Muscle of arm (tissue), 14 donors: ENCODE measurements at places on chromosomes 7 and 10.

- DNase-seq = no peak
Measured at GRCh38 chr10:121833387-121833786, 94.4 kb downstream of the ATE1 start.

DNA sequence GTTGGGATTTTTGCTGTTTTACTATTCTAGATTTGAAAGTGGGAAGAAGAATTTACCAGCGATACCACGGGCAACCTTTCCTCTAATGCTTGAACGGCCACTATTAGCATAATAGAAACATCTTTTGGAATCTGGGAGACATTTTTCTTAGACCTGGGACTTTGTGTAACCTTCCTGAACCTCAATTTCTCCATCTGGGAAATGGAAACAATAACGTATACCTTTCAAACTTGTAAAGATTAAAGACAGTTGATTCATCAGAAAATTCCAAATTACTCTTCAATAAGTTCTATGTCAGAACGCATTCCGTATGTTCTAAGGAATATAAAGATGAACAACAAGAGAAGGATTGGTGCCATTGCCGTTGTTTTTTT is 453 bp upstream of the RNLS start:
- DNase-seq = no peak

GRCh38 chr10:131898061-131898460 is 2.7 kb upstream of the PPP2R2D start:
- DNase-seq = no peak

DNA sequence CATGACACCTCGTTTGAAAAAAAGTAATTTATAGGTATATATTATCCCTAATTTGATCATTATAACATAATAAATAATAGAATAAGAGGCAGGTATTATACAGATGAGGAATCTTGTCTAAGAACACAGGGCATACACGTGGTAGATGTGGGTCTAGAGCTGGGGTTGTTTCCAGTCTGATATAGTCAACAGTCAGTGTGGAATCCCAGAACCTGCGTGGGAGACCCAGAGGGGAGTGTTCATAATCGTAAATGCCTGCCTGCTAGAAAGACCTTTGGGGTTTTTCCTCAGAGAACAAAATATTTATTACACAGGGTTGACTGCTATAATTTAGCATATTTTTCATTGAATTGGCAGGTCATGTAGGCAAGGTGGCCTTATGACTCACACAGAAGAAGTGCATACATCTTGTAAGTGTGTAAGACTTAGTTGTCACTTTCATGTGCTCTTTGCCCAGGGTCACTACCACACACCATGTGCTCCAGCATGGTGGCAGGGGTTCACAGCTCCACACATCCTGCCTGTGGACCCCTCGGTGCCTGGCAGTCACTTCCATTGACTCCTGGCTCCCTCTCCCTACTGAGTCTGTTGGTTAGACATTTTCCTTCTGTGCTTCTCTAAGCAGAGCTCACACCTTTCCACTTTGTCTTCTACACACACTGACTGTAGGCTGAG is 94.9 kb upstream of the IKZF1 start:
- no peak for DNase-seq

DNA sequence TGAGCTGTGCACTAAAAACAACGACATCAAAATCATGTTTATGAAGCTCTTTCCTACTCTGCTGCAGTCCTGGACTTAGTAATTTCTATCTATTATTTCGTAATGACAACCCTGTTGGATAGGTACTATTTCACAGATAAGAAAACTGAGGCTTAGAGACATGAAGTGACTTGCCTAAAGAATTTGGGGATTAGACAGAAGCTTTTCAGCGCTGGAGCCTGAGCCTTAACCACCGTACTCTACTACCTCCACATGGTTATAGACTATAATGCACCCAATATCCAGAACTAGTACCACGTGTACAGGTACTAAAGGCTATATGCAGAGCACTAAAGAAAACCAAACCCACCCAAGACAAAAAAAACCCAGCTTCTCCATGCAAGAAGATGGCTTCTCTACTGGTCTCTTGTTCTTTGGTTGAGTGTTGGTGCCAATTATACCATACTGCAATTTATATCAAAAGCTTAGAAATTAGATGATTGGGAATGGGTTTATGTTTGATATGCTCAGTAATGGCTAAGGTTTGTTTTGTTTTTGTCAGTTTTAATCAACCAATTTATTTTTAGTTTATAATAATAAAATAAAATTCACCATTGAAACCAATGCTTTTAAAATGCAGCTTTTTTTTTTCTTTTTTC is 6.5 kb upstream of the SNX10 start:
- no peak for DNase-seq

DNA sequence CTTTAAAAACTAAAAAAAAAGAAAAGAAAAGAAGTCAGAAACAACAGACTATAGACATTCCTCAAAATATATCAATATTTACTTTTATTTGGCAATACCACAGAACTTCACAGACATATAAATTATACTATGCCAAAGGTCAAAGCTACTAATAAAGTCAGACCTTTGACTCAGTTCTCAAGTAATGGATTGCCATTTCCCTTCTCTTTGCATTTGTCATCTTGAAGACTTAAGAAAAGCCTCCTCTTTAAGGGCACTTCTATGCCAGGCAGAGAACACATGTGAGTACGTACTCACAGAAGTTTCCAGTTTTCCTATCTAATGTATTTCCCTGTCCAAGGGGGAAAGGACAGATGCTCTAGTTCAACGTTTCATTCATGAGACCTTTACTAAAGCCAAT is 37.6 kb downstream of the TNPO3 start:
- DNase-seq = no peak

- DNase-seq = no peak
Measured at GRCh38 chr7:70307544-70308106, 709.4 kb downstream of the AUTS2 start.

GRCh38 chr7:44767134-44767911 is 18.7 kb downstream of the ZMIZ2 start:
- no peak for DNase-seq

- peak; percentile 28 for DNase-seq
Measured at GRCh38 chr7:44678471-44679179, 70.0 kb upstream of the ZMIZ2 start.

DNA sequence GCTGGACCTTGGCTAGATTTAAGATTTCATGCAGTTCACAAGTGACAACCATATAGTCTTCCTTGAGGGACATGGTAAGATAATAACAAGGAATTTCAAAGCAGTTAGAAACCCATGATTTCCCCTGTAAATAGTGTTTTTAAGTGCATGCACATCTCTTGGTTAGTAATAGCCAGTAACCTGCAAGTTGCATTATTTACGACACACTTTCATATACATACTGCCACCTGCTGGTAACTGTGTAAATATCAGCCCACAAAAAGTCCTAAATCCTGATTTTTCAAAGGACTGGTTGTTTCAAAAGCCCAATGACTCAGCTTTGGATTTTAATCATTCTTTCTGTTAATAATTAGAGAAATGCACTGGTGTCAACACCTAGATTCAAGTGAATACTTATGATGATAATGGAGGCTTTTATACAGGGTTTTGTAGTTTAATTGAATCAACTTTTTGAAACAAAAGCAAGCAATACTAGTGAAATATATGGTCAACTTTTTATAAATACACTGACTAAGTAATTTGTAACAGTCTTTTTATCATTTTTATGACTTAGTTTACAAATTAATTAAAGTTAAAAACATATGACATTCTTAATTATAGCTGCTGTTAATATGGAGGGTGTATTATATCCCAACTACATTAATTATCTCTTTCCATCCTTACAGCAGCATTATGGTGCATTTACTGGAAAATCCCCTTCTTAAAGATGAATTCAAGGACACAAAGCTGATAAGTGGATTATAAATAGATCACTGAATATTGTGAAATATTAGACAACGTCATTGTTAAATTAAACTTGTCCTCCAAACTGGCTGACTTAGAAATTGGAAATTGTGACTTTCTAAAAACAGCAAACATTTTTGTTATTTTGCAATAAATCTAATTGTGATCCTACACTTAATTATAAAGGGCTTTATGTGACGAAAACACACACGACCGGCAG is 367.7 kb upstream of the SEMA3D start:
- peak; percentile 58 for DNase-seq

DNA sequence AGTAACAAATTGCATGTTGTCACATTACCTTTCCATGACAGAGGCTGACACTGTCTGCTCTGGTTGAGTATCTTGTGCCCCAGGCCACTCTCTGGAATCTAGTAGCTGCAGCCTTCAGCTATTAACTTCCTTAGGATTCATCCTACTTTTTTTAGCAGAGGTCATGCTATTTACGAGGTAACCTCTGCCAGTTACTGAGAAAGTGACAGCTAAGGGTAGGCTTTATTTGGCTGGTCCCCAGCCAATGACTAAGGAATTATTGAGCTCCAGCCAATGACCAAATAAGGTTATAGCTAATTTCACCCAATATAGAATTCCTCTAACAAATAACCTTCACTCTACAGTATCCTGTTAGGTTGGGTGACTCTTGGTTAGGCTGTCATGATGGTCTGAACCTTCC is 1361.7 kb downstream of the XPNPEP1 start:
- DNase-seq = no peak

- DNase-seq = no peak
Measured at GRCh38 chr7:105715528-105715927, 134.2 kb upstream of the EFCAB10 start.

- no peak for DNase-seq
Measured at GRCh38 chr7:78169992-78170391, 371.4 kb downstream of the PHTF2 start.

- DNase-seq = no peak
Measured at GRCh38 chr7:4861673-4862072, at the start of gene PAPOLB. Gene PAPOLB (minus strand): TSS chr7:4862030. CDS start chr7:4861810, 220 bp downstream.

DNA sequence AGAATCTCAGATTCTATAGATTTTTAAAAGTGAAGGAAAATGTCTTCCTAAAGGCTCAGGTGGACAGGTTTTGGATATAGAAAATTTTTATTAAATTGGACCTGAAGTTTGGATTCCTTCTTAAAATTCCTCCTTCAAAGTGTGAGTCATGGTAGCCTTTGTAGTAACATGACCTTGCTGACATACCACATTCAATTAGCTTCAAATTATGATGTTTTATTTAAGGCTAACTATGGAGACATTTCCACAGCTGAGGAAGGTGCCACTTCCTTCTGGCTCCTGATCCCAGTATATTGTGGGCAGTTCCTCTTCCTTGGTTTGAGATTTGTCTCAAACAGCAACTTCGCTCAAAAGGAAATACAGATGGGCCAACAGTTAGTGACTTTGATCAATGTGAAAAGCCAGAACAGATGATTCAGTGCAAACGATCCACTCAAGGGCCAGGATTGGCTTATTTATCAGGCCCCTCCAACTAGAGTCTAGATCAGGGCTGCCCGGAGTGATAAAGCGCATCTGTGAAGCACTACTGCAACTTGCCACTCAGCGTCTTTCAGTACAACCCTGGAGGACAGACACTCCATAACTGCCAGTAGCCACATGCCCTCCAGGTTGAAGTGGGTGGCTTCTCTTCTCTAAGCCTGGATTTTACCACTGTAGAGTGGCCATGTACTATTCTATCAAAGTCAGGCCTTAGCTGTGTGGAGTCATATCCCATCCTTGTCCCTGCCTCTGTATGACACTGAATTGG is 573.5 kb downstream of the KIF20B start:
- no peak for DNase-seq

- DNase-seq = no peak
Measured at GRCh38 chr7:38232502-38233366, 40.7 kb downstream of the TARP start.

DNA sequence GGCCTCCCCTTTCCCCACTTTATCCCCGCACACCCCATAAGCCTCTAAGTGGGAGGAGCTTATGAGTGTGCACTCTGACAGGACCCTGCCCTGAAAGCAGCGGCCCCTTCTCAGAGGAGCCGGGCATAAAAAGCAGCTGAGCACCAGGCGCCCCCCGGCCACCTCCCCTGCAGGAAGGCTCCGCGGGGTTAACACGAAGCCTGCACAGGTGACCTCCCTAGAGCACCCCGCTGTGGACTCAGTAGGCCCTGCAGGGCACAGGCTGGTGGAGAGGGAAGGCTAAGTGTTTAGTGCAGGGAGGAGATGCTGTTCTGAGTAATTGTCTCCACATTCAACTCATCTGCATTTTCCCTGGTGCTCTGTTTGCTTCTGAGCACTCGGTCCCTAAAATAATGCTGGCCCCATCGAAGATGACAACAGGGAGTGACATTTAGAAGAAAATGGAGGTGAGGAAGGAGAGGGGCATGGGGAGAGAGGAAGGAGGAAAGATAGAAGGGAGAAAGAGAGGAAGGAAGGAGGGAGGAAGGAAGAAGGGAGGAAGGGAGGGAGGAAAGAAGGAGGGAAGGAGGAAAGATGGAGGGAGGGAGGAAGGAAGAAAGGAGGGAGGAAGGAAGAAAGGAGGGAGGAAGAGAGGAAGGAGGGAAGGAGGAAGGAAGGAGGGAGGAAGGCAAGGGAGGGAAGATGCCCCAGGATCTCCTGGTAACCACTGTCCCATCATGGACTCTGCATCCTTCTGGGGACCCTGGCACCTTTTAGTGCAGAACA is 25.4 kb upstream of the CNPY1 start:
- DNase-seq = no peak

DNA sequence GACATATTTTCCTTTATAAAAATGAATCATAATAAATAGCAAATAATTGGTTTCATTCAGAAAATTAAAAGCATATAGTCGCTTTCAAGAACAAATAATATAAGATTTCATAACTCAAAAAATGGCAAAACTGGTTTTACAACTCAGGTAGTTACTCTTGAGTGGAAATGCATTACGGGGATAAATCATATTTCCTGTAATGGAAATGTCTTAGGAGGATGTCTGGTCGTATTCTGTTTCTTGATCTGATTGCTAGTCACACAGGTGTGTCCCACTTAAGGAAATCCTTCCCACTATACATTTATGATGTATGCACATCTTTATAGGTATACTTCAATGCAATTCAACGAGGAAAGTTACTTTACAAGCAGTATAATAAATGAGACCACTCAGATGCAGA is 20.7 kb downstream of the NRAP start:
- DNase-seq = no peak

DNA sequence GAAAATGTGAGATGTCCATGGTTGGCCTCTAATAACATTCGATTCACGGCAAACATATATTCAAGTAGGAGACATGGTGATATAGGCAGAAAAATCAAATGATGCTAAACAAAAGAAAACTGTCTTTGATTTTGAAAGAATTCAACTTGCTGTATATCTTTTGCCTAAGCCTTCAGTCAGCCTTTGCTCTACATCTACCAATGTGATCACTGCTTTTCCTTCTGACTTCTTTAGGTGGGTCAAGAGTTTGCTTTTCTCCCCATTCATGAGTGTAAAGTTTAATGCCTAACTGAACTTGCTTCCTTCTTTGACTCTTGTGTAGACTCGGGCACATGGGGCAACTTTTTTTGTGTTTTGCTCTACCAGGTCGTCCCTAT is 417 bp upstream of the HIF1AN start:
- DNase-seq = no peak
